ENCODE measurements at places on chromosomes 3 and 15.

DNA sequence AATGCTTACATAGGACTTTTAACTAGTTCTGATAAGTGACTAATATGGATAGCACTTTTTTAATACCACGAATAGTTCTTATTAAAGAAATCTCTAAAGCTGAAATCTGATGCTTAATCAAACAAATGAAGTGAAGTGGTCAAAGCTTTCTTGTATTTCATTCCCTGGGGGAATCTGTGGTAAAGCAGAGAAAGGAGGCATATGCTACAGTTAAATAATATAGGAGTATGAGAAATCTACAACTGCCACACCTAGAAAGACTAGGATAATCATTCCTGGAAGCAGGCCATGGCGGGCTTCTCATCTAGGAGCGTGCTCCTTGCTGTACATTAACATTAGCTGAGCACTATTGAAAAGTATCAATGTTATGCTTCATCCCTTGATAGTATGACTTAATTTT is 835.7 kb downstream of the OTOL1 start:
- DNase-seq: peak; percentile 32

DNA sequence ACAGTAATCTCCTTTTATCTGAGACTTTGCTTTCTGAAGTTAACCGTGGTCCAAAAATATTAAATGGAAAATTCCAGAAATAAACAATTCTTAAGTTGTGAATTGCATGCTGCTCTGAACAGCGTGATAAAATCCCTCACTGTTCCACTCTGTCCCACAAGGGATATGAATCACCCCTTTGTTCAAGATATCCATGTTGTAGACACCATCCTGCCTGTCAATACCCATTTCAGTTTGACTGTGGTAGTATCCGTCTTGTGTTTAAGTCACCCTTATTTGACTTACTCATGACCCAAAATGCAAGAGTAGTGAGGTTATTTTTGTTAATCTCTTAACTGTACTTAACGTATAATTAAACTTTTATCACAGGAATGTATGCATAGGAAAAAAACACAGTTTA is 435.0 kb downstream of the SHQ1 start:
- peak; percentile 48 for DNase-seq

GRCh38 chr15:52427804-52428203 is 100.9 kb downstream of the MYO5A start:
- peak; percentile 77 for DNase-seq

DNA sequence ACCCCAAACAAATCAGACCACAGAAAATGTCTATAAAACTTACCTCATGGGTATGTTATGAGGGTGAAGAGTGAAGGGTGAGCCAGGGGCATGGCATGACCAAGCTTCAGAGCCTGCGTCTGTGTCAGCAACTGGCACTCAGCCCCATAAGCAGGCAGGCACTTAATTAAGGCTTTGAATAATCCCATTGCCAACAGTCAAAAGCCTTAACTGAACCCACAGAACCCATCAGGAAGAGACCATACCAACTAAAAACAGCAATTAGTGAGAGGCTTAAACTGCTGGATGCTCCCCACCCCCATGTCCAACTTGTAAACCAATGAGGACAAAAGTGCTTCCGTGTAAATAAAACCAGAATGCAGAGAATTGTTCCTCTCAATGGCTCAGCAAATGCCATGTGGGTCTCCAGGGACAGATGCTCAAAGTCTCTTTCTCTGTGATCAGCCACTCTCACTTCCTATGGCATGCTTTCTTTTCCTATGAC is 126.0 kb downstream of the MYLK start:
- peak; percentile 84 for DNase-seq

- no peak for DNase-seq
Observed at GRCh38 chr3:133945381-133946095, 49.9 kb upstream of the RAB6B start.

DNA sequence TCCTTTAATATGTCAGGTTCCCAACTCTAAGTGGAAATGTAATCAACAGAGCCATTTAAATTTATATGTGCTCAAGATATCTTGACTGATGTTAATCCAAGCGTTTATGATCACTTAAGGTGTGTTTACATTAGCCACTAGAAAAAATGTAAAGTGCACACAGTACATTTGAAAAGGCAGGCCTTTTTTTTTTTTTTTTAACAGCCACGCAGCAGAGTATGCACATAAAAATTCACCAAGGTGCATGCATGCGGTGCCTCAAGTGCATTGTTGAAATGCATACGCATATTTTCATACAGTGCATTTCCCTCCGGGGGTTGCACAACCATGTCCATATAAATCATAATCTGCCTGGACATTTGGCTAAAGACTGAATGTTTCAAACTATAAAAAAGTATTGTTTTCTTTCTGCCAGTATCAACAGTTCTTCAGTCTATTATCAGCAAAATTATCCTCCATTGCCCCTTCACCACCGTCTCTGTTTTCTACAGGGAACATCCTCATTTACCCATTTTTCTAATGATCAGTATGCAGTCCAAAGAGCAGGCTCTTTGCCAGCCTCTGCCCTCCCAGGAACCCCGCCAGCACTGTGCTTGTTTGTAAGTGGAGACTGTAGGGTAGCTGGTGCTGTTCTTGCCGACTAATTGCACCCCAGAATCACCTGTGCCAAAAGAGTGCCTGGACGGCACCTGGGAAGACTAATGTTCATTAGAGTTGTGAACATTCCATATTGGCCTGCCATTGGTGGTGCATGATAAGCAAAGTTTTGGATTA is 611.2 kb upstream of the CFAP20DC start:
- no peak for DNase-seq

GRCh38 chr3:157115069-157116006 is 44.6 kb downstream of the CCNL1 start:
- peak; percentile 15 for DNase-seq

GRCh38 chr3:107242579-107242978 is 134.7 kb upstream of the CCDC54 start:
- DNase-seq: no peak

DNA sequence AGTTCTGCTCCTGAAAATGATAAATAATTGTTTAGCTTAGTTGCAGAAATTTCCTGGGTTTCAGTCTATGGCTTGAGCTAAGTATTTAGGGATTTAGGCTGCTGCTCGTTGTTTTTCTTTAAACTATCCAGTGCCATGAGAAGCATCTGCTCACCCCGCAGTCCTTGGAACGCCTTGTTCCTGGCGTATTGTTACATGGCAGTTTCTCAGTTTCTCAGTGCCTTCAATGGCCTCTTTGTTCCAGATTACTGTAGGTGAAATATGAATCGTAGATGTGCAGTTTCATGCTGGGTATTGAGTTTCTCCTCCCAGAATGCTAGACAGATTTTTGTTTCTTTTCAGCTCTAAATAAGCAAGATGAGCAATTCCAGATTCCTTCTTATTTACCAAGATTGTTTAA is 269.5 kb upstream of the GBE1 start:
- no peak for DNase-seq

GRCh38 chr3:48592519-48593087 is 2.5 kb downstream of the COL7A1 start:
- peak; percentile 21 for DNase-seq

- no peak for DNase-seq
Observed at GRCh38 chr3:26637698-26638097, 15.1 kb downstream of the LRRC3B start.

- peak; percentile 44 for DNase-seq
Observed at GRCh38 chr15:52436981-52437380, 91.7 kb downstream of the MYO5A start.

DNA sequence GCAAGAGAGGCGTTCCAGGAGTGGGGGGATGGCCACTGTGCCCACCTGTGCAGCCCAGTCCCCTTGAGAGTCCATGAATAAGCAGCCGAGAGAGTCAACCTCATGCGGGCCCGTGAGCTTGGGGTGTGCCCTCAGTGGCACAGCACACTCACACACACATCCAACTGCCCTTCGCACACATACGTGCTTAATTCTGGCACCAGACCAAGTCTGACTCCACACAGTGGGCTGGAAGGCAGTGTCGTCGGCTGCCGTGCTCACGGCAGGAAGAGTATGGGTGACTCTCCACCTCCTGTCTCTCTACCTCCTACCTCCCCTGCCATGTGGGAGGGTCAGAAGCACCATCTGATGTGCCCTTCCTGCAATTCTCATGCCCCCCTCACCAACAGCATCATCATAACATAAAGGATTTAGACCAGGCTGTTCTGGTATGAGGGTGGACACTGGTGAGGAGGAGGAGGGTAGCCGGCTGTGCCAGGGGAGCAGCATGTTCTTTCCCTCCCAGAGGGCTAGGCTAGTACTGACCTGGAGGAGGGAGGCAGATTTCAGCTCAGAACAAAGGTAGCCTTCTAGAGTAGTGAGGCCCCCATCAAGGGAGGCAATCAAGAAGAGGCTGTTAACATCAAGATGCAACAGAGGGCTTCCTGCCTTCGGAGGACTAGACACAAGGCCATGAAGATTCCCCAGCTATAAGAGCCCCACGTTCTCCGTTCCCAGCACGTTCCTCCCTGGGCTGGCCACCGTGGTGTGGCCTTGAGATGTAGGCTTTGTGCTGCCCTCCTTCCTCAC is 5.3 kb upstream of the STRA6 start:
- no peak for DNase-seq

DNA sequence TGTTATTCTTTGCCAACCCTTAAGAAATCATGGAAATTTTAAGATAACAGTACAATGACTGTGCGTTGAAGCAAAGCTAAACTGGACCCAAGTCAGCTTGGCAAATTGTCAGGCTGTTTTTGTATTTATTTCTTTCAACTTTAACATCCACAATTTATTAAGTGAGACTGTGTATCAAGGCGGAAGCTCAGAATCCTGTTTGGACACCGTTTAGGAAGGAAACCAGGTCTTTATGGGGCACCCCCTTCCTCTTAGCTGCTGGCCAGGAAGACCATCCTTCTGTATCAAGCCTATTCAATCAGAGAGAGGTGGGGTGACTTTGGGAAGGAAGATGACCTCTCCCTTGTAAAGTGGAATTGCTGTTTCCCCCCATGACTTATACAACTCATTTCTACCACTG is 166.0 kb downstream of the MCTP2 start:
- DNase-seq: no peak

DNA sequence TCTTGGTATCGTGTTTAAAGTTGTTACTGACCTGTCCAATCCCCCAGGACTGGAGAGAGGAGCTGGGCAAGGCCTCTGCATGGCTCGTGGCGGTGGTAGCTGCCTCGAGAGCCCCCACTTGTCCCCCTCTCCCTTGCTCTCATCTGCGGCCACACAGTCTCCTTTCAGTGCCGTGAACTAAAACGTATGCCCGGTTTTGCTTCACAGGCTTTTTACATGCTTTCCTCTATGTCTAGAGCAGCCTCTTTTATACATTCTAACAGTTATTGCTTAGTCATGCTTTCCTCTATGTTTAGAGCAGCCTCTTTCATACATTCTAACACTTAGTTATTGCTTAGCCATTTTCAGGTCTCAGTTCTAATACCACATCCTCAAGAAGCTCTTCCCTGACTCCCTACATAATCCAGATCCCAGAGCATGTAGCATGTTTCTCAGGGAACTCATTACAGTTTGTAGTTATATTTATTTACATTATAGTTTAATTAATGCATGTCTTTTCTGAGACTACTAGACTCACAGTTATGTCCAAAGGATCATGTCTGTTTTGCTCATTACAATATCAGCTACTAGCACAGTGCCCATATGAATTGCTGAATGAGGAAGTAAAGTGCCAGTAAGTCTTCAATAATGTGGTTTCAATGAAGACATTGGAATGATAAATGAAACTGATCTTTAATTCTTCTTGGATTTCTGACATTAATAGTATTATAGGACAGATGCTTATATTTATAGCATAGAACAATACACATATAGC is 66.5 kb upstream of the TBL1XR1 start:
- DNase-seq: peak; percentile 19

DNA sequence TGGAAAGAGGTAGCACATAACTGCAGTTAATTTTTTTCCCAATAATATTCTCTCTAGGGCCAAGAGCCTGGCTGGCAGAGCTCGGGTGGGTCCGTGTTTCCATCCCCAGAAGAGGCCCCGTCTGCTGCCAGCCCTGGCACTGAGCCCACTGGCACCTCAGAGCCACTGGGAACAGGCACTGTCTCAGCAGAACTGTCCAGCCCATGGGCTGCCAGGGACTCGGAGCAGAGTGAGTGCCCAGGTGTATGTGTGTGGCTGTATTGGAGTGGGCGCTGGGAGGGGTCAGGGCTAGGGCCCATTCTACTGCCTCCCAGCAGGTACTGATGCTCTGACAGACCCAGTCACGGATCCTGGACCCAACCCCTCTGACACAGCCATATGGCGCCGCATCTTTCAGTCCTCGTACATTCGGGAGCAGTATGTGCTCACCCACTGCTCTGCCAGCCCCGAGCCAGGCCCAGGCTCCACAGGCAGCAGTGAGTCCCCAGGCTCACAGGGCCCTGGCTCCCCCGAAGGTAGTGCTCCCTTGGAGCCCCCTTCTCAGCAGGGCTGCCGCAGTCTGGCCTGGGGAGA is 8.9 kb downstream of the VWA5B2 start:
- no peak for DNase-seq

GRCh38 chr15:94834494-94834893 is 603.1 kb downstream of the MCTP2 start:
- DNase-seq: no peak

DNA sequence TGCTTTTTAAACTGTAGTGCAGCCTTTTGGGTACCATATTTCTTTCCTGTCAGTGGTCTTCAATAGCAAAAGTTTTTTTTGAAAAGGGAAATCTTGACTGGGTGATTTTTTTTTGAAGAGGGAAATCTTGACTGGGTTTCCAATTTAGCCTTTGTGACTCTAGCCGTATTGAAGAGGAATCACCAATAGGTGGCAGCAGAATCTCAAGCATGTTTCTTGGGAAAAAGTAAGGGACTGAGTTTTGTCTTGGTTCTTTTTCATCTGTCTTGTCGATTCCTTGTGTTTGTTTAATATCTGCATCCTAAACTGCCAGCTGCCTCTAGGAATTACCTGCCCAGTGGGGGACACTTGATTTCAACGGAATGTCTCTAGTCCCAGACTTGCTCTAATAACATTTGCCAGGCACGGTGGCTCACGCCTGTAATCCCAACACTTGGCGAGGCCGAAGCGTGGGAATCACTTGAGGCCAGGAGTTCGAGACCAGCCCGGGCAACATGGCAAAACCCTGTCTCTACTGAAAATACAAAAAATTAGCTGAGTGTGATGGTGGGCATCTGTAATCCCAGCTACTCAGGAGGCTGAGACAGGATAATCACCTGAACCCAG is 89.2 kb downstream of the RBPMS2 start:
- DNase-seq: peak; percentile 58
